Glutamatergic neuron (in vitro differentiated cells): ENCODE measurements at places on chromosomes 5 and 9. TPM values are rescaled to one million over a fixed set of nuclear protein-coding genes. Genes with fewer than 3 reads are reported as not detected.

- DNase-seq, result no peak
Measured at GRCh38 chr5:159166416-159166815, 42.9 kb downstream of the RNF145 start.

OTP gene
- 0.17 TPM for total RNA-seq

DNA sequence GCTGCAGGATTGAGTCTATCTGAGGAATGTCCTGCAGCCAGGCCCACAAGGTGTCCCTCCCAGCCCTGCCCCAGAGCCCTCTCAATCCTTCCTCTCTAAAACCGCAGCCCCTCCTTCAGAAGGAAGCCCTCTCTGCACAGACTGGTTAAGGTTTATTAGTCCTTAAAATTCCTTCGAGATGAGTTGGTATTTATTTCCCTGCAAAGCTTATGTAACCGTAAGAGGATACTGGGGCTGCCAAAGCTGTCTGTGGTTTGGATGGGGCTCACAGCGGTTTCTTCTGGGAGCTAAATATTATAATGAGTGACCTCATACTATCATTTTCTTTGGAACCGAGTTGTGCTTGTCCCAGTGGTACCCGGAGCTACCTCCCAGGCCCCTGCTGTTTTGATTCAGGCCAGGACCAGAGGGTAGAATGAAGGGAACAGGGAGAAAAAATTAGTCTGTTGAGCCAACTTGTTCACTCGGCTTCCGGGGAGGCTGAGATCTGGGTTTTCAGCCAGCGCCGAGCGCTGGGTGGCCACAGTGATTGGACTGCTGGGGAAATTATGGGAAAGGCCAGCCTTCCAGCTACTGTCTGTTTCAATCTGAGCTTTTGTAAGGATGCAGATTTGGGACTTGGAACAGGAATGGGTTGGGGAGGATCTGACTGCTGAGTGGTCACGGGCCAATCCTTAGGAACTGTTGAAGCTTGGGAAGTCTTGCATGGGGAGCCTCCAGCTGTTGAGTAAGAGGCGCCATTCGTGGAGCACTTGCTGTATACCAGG is 107.5 kb downstream of the NDFIP1 start:
- no peak for DNase-seq

GRCh38 chr5:56585999-56586691 is 229.2 kb upstream of the MAP3K1 start:
- no peak for DNase-seq

UGT3A1 gene
- not detected for total RNA-seq

DNA sequence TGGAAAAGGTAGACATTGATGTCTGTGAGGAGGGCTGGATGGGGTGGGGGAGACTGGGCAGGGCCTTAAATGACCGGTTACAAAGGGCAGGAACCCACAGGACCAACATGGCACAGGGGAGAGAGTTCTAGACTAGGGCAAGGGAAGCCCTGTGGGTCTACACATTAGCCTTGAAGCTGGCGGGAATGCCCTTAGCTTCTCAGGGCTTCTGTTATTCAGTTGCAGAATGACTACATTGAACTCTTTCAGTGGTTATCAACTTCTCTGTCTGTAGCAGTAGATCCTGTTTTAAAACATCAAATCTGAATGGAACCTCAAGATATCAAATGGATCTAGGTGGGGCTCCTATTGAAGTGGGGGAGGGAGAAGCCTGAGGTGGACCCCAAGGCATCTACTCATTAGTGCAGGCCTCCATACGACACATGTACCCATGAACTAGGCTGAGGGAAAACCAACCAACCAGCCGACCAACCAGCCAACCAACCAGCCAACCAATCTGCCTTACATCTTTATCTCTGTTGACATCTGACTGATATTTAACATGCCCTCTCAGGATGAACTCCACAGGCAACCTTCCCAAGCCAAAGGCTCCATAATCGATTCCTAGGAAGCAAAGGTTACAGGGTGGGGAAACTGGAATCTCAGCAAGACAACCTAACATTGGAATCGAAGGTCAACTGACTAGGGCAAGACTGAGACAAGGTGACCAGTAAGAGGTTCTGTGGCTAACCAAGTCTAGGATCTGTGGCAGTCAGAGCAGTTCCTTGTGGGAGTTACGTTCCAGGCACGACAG is 48.3 kb downstream of the DAP start:
- DNase-seq, result no peak
